ENCODE measurements at places on chromosomes 11 and 22. TPM values are rescaled to one million over a fixed set of nuclear protein-coding genes. Genes with fewer than 3 reads are reported as not detected.

DNA sequence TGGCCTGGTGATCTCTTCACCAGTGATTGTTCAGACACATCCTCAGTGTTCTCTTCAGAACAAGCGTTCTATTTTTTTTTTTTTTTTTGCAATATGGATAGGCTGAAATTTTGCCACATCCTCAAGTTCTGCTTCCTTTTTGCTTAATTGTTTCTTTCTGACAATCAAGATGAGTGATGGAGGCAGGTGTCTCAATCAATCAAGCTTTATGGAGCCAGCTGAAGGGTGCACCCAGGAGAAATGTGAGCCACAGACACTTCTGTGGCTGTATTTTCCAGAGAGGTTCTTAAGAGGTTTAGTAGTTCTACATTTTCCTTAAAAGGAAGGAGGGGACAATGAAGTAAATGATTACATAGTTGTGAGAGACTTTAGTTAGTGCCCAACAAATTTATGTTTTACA lies 43.9 kb upstream of the ASPHD2 start:
- no peak overlapping the region for H3K27ac ChIP-seq
- DNase-seq = no peak
- H3K4me1 ChIP-seq = no peaks in the 10 kb centered on the region

- H3K27ac ChIP-seq = no peak overlapping the region
- H3K4me1 ChIP-seq = no peaks in the 10 kb centered on the region
- DNase-seq = no peak
- H3K36me3 ChIP-seq = peaks cover 56% of the 10 kb centered on the region
- H3K27me3 ChIP-seq = no peaks in the 10 kb centered on the region
Observed at GRCh38 chr22:24315367-24315966, 44.8 kb downstream of the SPECC1L start.

GRCh38 chr11:128563942-128564641 lies 23.3 kb downstream of the ETS1 start:
- H3K36me3 ChIP-seq = no peaks in the 10 kb centered on the region
- peak overlapping the region; percentile 77 for H3K4me3 ChIP-seq
- H3K4me1 ChIP-seq = peaks cover 82% of the 10 kb centered on the region
- DNase-seq = peak; percentile 39
- H3K27ac ChIP-seq = peak overlapping the region; percentile 88

DNA sequence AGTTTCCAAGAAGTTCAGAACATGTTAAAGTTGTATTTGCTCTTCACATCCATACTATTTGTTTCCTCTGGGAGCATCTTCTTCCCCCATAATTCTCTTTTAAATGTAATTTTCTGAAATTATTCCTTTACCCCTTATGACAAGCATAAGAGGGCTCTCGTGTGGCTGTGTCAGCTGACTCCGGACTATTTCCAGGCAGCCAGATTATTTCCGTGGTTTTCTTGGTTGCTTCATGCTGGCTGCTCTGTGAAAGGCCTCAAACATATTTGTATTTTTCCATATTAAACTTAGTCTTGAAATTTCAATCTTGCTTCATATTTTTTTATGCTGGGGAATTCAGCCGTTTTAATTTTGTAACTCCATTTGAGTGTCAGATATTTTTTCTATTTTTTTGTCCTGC lies 2.8 kb upstream of the MMP1 start:
- peaks cover 4% of the 10 kb centered on the region for H3K27me3 ChIP-seq
- H3K4me3 ChIP-seq = no peak overlapping the region
- no peaks in the 10 kb centered on the region for H3K36me3 ChIP-seq
- H3K4me1 ChIP-seq = no peaks in the 10 kb centered on the region
- DNase-seq = no peak

DNA sequence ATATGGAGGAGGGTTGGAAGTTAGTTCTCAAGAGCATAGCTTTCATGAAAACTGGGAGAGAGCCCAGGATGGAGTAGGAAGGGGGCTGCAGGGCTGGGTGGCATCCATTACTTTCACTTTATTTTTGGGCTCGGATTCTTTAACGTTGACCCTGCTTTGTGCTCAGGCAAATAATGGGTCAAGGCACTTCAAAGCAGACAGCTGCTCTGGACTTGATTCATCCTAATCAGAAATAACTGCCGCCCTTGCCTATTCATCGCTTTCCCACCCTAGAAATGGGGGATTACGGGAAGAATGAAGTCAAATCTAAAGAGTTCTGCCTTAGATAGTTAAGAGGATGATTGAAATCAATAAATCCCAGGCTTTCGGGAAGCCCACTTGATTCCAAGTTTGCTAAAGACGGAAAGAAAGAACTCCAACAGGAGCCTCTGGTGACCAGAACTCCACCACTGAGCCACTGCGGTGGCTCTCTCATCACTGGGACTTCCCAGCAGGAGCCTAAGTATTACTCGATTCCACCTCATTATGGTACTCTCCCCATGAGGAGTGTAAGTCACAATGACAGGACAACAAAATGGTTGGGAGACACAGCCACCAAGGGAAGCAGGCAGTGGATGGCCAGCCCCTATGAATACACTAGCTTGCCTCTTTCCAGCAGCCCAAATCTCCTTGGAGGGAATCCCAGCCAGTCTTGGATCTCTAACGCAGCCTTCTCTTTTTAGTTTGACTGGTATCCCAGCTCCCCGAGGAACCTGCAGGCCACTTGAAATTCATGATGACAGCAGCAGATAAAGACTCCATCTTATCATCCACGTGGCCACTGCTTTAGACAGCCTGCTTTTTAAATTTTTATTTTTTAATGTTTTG lies 815.5 kb downstream of the NTM start:
- H3K4me1 ChIP-seq = no peaks in the 10 kb centered on the region
- H3K27ac ChIP-seq = no peak overlapping the region
- H3K4me3 ChIP-seq = no peak overlapping the region
- H3K27me3 ChIP-seq = no peaks in the 10 kb centered on the region

- H3K27me3 ChIP-seq = no peaks in the 10 kb centered on the region
- peaks cover 25% of the 10 kb centered on the region for H3K4me1 ChIP-seq
- DNase-seq = no peak
- peaks cover 62% of the 10 kb centered on the region for H3K36me3 ChIP-seq
- peak overlapping the region; percentile 80 for H3K27ac ChIP-seq
- peak overlapping the region; percentile 59 for H3K4me3 ChIP-seq
Observed at GRCh38 chr22:35330258-35330861, 30.7 kb downstream of the TOM1 start.

- H3K4me1 ChIP-seq = no peaks in the 10 kb centered on the region
- DNase-seq = no peak
- no peak overlapping the region for H3K27ac ChIP-seq
- peaks cover 2% of the 10 kb centered on the region for H3K27me3 ChIP-seq
- no peak overlapping the region for H3K4me3 ChIP-seq
Observed at GRCh38 chr11:113153847-113154246, 160.5 kb upstream of the TTC12 start.

Gene IGLL1
- total RNA-seq = not detected

Gene SCGB1C1
- total RNA-seq = not detected

Gene IFITM1
- total RNA-seq = 21.2 TPM

Gene TOLLIP
- 40.5 TPM for total RNA-seq

Gene GRAP2
- total RNA-seq = 4.3 TPM
